SJSA1 (cell line): ENCODE measurements at places on chromosomes 1 and 21. TPM values are rescaled to one million over a fixed set of nuclear protein-coding genes. Genes with fewer than 3 reads are reported as not detected.
A peak's percentile ranks its signal among the peaks of the same experiment; 100 is the strongest.

DNA sequence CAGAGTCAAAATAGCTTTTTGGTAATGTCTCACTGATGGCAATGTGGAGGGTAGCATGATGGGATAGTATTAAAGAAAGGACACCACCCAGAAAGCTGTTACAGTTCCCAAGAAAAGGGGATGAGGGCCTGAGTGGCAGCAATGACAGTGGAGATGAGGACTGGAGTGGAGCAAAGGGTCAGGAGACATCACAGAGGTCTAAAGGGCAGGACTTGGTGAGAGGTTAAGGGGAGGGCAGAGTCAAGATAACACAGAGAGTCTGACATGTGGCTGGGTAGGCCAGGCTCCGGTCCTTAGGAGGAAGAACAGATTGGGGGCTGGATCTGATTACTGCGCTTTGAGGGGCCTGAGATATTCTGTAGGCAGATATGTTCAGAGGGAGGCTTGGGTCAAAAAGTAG is 19.3 kb downstream of the ELF3 start:
- DNase-seq: no peak

DNA sequence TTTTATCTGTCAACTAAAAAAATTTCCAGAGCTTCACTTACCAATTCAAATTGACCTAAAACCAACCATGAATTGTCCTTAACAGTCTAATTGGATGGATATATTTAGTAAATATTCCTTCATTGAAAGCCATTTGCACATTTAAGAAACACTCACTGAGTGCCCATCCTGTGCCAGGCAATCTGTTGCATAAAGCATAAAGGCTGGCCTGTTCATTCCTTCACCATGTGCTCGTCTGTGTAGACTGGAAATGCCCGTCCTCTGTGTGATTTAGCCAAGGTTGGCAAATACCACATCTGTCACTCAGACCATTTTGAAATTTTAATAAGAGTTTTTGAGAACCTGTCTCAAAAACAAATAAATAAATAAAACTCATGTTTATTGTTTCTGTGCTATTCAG is 57.1 kb downstream of the ZNF684 start:
- no peak for DNase-seq

- DNase-seq: no peak
Measured at GRCh38 chr1:218969006-218969405, 204.7 kb upstream of the LYPLAL1 start.

DNA sequence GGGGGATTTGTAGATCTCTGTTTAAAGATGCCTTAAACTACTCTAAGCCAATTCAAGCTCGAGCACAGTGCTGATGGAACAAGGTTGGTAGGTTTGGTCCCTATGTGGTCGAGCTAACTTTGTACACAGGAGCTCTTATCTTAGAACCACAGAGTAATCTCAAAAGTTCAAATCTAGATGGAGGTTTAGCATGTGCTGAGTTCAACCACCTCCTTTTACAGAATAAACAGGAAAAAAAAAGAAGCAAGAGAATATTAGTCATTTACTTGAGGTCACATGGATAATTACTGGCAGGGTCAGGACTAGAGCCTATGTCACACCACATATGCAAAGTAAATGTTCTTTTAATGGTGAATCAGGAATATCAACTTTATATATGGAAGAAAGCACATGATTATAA is 86.2 kb downstream of the DTL start:
- DNase-seq: no peak

DNA sequence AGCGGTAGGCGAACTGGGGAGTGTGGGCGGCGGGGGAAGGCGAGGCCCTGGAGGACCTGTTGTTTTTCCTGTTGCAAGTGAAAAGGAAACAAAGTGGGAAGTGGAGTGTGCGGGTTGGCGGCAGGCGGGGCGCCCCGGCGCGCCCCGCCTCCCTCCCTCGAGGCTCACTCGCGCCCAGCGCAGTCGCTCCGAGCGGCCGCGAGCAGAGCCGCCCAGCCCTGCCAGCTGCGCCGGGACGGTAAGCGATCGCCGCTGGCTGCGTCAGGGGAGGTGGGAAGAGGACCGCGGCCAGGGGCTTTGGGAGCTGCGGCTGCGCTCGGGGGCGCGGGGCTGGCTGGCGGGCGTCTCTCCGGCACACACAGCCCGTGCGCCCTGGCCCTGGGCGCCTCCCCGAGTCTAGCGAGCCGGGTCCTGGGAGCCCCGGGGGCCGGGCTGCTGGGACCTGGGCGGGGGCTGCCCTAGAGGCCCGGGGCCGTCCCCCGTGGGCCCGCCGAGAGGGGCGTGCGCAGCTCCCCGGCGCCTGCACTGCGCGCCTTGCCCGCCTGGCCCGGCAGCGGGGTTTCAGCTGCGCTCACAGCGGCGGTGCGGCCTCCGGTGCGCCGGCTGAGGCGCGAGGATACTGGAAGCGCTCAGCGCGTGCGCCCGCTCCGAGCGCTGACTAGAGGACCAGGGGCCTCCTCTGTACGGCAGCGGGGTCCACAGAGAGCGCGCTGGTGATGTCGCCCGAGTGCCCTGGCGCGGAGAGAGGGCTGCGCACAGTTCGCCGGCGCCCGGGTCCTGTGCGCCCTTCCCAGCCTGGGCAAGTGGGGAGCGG is at the start of gene PIK3CD:
Gene PIK3CD (plus strand): TSS at position 167 of the 814 bp plus-strand sequence. CDS start 58,725 bp downstream, outside the sequence.
- DNase-seq: peak; percentile 22

DNA sequence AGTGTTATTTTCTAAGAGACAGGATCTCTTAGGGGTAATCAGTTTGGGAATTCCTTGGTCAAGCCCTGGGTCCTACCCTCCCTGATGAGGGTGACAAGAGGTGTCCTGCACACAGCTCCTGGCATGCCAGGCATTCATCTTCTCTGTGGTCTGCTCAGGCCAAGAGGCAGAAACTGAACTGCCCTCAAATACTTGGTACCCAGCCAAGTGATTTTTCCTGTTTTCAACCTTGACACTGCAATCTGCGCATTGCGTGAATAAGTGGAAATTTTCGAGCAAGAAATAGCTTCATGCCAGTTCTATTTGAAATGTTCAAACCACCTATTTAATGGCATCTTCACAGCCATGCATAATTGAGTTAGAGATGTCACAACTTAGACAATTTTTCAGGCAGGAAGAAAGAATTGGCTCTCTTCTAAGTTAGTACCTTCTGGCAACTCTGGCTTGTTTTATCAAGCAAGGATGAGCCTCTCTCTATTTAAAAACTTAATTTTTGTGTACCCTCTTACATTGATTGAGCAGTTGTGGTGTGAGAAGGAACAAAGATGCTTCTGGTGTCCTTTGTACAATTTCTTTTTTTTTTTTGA is 27.0 kb downstream of the DNM3 start:
- no peak for DNase-seq

GRCh38 chr1:226787071-226787470 is 48.0 kb upstream of the ITPKB start:
- DNase-seq: no peak

GRCh38 chr1:167516404-167517388 is 1.6 kb downstream of the CD247 start:
- DNase-seq: no peak

DNA sequence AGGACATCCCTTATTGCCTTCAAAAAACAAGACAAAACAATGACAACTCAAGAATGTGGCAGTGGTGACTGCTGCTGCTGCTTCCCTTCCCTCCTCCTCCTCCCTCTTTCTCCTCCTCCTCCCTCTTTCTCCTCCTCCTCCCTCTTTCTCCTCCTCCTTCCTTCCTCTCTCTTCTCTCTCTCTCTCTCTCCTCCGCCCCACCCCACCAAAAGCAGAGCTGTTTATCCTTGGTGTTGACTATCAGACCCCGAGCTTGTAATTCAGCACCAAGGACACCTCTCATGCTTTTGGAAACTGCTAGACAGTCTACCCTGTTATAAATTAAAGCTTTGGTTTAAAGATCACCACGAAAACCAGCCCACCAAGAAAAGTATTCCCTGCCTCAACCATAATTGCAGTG is 72.4 kb upstream of the IFNAR2 start:
- no peak for DNase-seq

DNA sequence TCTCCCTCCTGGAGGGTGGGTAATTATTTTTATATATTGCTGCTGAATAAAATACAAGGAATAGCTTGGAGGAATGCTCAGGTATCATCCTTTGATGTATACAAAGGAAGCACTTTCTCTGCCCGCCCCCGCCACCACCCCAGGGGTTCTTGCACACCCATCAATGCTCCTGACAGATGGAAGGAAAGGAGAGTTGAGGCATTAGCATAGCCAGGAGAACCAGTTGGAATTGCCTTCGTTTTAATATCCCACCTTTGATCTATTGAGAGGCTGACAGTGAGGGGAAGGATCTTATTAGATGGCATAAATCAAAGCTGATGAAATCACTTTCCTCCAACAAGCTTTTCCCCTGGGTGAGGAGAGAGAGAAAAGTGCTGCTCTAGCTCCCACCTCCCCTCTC is 71.1 kb downstream of the LGR6 start:
- peak; percentile 35 for DNase-seq

DNA sequence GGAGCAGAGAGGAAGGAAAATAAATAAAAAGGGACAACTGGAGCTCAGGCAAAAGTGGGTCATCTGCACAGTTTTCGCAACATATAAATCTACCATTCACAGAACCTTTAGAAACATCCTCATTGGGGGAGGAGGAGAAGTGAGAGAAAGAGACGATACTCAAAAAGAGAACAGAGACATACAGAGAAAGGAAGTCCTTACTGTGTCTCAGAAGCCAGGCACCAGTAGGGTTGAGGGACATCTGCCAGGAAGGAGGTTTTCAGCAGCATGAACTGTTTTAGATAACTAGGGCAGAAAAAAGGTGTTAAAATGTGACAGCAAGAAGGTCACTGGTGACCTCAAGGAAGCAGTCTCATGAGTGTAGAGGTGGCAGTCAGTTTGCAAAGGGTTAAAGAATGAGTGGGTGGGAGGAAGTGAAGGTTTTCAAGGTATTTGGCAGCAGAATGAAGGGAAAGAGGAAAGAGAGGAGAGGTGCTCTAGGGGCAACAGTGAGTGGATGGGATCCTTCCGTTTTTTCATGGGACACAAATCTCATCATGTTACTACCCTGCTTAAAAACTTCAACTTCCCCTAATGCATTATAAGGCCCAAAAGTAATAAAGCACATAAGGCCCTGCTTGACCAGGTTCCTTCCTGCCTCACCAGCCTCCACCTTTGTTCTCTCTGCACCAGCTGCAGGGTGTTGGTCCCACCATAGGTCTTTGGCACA is 9.5 kb downstream of the JAK1 start:
- no peak for DNase-seq

DNA sequence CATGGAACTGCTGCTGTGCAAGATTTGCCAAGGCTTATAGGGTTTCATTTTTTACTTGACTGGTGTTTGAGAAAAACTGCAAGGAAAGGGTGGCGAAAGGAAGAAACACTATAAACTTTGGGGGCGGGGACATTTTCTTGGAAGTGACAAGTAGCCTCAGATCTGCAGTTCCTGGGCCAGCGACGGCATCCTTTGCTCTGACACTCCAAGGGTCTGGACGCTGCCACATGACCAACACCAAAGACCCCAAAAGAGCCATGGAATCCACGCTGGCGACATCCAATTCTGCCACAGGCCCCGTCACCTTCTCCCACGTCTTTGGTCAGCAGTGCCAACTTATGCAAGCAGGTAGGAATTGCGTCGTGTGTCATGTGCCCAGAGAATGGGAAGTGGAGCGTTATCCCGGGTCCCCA is 193.4 kb downstream of the PRDM2 start:
- no peak for DNase-seq

DNA sequence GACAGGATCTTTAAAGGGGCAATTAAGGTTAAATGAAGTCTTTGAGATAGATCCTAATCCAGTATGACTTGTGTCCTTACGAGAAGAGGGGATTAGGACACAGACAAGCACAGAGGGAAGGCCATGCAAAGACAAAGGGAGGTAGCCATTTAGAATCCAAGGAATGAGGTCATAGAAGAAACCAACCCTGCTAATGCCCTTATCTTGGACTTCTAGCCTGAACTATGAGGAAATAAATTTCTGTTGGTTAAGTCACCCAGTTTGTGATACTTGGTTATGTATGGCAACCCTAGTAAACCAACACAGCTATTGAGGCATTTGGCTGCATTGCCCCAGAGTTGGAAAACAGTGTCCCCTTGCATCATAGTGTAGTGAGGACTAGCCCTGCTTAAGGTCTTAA is 121.3 kb downstream of the MAST2 start:
- no peak for DNase-seq

- DNase-seq: no peak
Measured at GRCh38 chr1:36309397-36309796, 3.2 kb downstream of the SH3D21 start.

DNA sequence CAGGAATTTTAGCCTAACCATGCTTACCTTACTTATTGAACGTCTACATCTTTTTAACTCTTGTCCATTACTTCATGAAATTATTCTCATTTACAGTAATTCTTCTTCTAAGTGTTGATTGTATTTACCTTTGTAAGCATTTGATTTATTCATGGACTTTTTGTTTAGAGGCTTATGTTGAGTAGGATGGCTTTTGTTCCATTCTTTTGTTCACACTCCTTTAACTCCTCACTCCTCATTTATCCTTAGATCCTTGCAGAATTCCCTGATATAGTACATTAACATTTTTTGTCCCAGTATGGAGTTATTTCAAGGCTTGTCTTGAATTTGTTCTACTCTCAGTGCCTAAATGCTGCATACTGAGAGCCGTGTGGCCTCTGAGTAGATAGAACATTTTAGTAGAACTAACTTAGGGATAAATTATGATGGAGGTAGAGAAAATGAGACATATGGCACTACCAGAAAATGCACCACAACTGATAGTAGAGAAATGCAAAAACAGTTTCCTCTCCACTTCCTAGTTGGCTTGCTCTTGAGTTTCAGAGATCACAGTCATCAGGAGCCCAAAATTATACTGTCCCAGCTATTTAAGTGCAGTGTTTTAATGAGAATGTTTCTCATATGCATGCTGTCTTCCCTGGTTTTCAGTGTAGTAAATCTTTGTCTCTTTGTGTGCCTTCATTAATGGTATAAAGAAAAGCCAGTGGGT is 69.5 kb downstream of the KCNK2 start:
- DNase-seq: no peak

DNA sequence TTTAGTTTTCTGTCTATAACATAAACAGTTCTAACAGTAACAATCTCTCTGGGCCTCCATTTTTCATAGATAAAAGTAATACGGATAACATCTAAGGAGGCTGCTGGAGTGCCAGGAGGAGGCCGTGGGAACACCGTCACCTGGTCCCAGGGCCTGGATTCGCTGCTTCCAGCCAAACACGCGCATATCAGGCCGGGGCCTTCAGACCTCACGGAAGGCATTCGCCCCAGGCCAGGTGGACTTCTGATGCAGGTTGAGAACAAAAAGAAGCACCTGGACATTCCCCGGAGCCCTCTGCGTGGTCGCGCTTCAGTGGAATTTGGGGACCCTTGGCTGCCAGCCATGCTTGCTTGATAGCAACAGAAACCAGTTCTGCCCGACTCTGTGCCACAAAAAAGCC is 113.1 kb upstream of the GUCA2B start:
- DNase-seq: no peak

GRCh38 chr1:52400131-52400530 is 4.1 kb downstream of the ORC1 start:
- DNase-seq: no peak

GRCh38 chr1:91550961-91551360 is 50.3 kb downstream of the CDC7 start:
- no peak for DNase-seq

Gene LCE1A
- not detected in 2 replicates for total RNA-seq

Gene PTPN7
- not detected in 2 replicates for total RNA-seq

Gene OTUD7B
- 14.2 and 27.2 TPM in 2 replicates for total RNA-seq

Gene TRNP1
- total RNA-seq: 6.5 and 7.5 TPM in 2 replicates

Gene SLAMF8
- total RNA-seq: not detected in 2 replicates
